ENCODE measurements at places on chromosomes 2 and 18.

DNA sequence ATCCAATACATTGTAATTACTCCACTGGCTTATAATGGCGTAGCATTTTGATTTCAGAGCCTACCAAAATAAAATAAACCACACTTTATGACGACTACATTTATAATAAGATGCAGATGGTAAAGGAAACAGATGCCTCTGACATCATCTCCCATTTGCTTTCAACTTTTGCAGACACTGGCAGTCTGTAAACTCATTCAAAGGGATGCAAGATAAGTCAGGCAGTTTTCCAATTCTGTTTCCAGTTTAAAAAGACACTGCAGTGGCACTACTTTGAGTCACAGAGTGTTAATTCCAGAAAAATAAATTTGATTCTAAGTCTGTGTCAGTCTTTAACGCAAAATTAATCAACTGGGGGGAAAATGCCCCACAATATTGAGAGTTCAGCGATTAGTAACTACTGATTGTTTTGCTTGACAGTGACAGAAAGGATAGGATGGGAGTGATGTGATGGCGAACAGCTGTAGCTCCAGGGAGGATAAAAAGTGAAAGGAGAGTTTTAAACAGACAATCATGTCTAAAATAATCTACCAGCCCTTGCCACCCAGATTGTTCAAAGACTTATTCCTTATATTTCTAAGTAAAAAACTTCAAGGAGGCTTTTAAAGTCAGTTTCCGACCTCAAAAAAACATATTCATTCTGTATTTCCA lies 6.7 kb downstream of the DSEL start:
- DNase-seq: no peak

DNA sequence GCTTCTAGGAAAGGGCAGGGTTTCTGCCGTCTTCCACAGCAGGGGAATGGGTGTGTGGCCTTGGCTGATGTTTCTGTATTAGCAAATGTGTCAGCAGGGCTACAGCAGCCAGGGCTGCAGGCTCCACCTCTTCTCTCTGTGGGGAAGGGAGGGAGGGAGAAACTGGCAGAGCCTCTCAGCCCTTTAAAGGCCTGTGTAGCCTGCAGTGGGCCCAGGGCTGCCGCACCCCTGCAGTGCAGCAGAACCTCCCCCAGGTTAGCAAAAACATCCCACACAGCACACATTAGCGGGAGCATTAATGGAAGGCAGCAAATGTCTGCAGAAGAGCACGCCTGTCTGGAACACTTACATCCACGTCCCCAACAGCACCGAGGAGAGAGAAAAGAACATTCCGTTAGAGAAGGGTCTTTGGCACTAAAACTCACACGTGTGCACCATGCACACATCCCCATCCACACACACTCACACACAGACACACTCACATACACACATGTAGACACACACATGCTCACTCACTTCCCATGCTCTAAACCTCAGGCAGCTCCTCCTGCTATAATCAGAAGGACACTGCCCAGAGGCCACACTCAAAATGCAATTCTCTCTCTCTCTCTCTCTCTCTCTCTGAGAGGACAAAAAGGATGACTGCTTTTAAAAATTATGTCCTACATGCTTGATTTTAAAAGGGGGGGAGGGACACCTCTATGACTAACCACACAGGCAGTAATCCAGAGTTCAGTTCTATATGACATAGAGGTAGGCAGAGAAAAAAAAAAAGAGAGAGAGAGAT lies 24.1 kb downstream of the MRPL35 start:
- DNase-seq: no peak

GRCh38 chr2:223576873-223577272 lies 25.3 kb downstream of the SCG2 start:
- DNase-seq: no peak

DNA sequence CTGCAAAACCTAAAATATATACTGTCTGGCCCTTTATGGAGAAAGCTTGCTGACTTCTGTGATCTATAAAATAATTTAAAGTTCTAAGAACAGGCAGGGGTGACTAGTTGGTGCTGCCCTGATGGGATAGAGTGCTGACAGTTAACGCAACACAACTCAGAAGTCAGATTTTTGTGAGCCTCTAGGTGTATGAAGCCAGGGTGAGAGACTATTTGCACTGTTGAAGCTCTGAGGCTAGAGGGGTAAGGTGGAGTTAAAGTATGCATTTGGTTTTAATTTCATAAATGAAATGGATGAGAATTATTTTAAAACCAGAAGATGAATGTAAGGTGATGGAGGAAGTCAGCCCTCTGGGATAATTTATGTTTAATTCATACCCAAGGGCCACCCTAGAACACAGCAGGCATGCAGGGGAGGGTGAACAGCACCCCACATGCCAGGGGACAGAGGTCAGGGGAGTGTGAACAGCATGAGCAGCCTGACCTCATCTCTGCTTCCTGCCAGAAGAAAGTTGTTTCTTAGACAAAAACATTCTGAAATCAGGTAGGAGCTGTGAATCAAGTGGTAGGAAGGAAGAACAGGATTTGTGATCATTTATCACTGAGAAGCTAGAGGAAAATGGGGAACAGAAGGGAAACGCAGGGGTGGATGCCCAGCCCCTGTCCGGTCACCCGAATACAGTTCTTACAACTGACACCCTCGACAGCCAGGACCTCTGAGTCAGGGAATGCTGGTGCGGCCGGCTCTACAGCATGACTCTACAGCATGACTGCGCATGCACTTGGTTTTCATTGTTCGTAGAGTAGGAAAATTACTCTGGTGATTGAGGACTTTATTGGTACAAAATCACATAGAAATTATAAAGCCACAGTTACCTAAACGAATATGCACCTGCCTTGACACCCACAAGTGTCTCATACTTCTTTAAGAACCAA lies 93.1 kb downstream of the MBP start:
- DNase-seq: no peak

GRCh38 chr2:218444692-218445357 lies 25.9 kb downstream of the VIL1 start:
- DNase-seq: no peak

- DNase-seq: no peak
These were observed 71.9 kb upstream of the NRP2 start for GRCh38 chr2:205610437-205610836.

- DNase-seq: no peak
These were observed 44.6 kb upstream of the TUBA3D start for GRCh38 chr2:131431336-131431735.

DNA sequence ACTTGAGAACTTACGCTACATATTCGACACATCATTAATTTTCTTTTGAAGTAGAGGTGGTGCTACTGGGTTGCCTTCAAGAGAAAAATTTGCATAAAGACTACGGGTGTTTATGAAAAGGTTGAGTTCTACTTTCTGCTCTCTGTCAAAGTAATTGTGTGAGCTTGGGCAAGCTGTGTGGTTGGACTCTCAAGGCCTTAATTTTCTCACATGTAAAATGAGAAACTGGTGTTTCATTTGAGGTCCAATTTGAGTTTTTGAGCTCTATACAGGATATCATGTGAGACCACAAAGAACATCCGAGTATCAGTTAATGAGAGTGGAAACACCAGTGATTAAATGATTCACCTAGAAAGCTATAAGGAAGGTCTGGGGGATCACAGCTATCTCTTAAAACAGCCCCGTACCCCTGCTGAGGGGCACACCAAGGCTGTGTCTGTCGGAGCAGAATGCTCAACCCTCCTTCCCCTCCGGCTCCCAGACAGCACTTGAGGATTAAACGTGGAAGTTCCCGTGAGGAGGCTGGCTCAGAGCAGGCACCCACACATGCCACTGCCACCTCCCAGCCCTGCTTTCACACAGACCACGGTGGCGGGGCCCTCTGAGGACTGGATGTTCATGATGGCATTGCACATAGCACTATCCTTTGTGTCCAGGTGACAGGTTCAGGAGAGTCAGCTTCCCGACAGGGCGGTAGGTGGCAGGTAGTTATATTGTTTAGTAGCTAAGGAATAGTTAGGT lies 191.8 kb downstream of the RNF144A start:
- no peak for DNase-seq

GRCh38 chr2:59204040-59204439 lies 962.9 kb upstream of the FANCL start:
- no peak for DNase-seq

- no peak for DNase-seq
These were observed 3.6 kb downstream of the CHN1 start for GRCh38 chr2:175001566-175001965.

DNA sequence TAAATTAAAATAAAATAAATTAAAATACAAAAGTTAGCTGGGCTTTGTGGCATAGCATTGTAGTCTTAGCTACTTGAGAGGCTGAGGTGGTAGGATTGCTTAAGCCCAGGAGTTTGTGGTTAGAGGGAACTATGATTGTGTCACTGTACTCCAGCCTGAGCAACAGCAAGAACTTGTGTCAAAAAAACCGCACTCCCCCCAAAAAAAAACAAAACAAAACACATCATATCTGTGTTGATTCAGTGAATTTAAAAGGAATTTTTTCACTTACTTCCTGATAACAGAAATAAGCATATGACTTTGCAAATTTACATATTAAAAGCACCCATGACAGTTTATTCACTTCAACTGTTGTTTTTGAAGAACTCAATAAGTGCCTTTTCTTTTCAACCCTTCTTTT lies 68.1 kb upstream of the PELI1 start:
- no peak for DNase-seq

DNA sequence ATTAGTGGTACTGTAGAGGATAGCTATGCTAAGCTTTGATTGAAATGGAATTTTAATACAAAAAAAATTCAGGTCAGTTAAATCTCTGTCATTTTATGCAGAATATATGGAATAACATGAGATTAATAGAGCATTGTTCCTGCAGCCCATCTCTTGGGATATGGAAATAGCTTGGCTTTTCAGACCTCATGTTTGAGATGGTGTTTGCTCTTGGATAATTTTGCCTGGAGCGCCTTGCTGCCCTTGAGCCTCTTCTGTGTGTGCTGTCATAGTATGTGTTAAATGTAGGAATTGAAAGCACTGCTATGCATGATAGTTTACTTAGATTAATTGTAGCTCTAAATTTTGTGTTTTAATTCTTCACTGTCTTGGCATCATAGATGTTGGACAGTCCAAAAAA lies 27.7 kb downstream of the GALNT1 start:
- DNase-seq: no peak

- DNase-seq: no peak
These were observed 117.0 kb downstream of the MGAT5 start for GRCh38 chr2:134370655-134371445.

- no peak for DNase-seq
These were observed 3.0 kb upstream of the ST8SIA5 start for GRCh38 chr18:46759890-46760289.

GRCh38 chr2:198795419-198795818 lies 662.3 kb downstream of the SATB2 start:
- DNase-seq: no peak

DNA sequence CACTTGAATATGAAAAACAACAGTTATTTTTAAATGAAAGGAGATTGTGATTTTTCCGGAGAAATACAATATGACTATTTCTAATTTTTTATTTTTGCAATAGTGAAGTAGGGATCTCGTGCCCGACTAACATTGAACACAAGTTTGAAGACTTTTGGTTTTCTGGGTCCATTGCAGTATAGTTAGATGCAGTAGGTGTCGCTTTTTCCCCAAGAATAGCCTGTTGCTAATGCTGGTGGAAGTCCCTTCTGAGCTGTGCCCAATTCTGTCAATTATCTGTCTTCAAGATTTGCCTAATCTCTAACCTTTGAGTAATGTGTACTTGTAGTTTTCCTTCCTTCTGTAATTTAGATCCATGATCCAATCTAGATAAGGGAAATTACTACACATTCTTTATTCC lies 36.5 kb downstream of the SEMA4F start:
- no peak for DNase-seq

- no peak for DNase-seq
These were observed 82.8 kb downstream of the HRH4 start for GRCh38 chr18:24543086-24543794.

DNA sequence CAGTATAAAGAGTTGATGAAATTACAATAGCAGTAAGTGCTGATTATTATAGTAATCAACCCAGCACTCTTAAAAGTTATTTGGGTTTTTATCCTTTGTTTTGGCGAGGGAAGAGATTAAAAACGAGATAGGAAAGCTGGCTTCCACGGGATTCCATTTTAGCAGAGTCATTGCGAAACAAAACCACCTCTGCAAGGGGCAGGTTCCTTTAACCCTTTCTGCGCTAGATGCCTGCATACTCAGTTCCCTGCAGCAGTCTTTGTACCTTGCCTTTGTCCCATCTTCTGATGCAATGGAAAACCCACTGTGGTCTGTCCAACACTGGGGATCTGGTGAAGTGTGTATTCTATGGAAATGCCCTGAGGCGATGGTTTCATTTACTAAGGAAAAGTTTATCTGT lies 2.7 kb downstream of the YPEL5 start:
- DNase-seq: no peak

DNA sequence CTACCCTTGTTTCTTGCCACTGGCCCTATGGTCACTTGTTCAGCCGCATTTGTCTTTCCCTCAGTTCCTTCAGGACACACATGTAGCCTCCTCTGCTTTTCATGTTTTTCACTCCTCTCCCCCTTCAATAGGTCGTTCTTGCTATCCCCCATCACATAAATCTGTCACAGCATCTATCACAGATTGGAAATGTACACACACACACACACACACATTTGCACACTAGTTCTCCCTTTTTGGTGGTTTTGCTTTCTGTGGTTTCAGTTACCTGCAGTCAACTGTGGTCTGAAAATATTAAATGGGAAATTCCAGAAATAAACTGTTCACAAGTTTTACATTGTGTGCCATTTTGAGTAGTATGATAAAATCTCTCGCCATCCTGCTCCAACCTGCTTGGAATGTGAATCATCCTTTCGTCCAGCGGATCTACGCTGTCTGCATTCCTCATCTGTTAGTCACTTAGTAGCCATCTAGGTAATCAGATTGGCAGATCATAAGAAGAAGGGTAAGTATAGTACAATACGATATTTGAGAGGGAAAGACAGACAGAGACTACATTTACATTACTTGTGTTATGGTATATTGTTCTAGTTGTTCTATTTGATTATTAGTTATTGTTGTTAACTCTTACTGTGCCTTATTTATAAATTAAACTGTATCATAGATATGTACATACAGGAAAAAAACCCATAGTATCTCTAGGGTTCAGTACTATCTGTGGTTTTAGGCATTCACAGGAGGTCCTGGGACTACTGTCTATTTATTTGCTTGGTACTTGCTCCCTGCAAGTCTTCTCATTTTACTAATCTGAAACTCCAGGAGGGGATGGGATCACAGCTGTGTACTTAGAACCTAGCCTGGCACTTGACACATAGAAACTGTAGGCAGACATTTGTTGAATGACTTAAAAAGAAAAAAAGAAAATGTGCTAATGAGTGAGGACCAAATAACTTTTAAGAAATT lies 86.1 kb upstream of the PNPT1 start:
- no peak for DNase-seq

- DNase-seq: no peak
These were observed 22.4 kb downstream of the MAL start for GRCh38 chr2:95047629-95048510.

GRCh38 chr2:234970477-234970882 lies 18.7 kb downstream of the SH3BP4 start:
- DNase-seq: no peak

DNA sequence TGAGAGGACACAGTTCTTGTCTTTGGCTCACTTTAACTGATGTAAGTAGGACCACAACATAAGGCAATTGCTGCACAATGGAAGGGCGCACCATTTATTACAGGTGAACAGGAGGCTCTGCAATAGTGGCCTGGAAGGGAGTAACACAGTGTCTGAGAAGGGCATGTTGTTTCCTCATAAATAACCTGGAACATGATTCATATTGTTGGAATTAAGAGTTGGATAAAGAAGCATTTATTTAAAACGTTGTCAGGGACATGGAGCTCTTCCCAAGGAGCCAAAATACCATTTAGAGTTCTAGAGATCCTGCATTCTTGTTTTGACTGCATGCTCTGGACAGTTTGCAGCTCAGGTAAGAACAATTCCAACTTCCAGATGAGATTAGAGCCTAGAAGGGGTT lies 110.4 kb downstream of the PLCL1 start:
- no peak for DNase-seq

- peak; percentile 19 for DNase-seq
These were observed 877 bp downstream of the INHBB start for GRCh38 chr2:120346667-120347358.

Data from activated naive CD4-positive, alpha-beta T cell treated with anti-CD3 and anti-CD28 coated beads, Interleukin-2, amount 50 U/mL, for 16 hours (primary cell).